HS-27A (cell line): ENCODE measurements at places on chromosomes 4 and X.

GRCh38 chr4:38857354-38858096 is 908 bp upstream of the TLR6 start:
- no peak for DNase-seq

- no peak for DNase-seq
Observed at GRCh38 chr4:123674762-123675465, 278.3 kb downstream of the SPRY1 start.

- no peak for DNase-seq
Observed at GRCh38 chrX:118536204-118536603, 40.6 kb downstream of the DOCK11 start.

GRCh38 chr4:17132226-17132625 is 233.8 kb upstream of the LDB2 start:
- no peak for DNase-seq
